Hypothalamus (tissue), 51 donors: ENCODE measurements at places on chromosomes 11 and 22.

GRCh38 chr22:32352681-32353080, 5.0 kb upstream of the RFPL3 start:
- no peak for DNase-seq

DNA sequence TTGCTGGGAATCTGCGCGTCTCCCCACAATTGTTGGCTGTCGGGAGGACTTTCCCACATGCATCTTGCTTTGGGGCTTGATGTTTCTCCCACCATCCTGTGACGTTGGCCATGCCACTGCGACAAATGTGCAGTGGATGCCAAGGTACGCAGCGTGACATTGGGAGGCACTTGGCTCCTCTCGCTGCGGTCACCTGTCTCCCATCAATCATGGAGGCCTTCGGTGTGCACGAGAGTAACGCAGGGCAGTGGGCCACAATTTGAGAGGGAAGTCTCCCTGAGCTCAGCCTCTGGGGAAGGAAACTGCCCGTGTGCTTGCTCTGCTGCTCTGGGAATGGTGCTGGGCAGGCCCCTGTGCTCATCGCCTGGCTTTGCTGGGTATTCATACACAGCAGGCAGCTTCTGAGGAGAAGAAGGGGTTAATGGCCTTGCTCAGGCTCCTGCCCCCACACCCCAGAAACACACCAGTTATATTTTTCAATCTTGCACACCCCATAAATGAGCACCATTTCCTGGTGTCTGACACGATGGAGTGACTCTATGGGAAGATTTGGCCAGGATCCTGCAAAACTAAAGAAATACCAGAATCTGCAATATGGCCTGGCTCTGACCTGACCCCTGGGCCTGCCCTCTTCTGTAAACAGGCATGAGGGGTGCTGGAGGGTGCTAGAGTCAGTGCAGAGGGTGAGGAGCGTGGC, 153.5 kb downstream of the ADAMTS15 start:
- DNase-seq = no peak

DNA sequence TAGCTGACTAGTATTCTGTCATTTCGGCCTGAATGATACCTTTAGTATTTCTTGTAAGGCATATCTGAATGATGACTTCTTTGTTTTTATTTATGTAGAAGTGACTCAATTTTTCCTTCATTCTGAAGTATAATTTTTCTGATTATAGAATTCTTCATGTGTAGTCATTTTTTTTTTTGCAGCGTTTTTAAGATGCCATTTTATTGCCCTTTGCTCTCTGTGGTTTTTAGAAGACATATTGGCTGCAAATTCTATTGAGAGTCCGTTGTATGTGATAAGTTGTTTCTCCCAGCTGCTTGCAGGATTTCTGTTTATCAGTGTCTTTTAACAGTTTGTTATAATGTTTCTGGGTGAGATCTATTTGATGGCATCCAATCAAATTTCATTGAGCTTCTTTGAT, 1224.8 kb downstream of the JRKL start:
- no peak for DNase-seq

GRCh38 chr22:22935546-22936157, 48.0 kb downstream of the IGLL5 start:
- no peak for DNase-seq

DNA sequence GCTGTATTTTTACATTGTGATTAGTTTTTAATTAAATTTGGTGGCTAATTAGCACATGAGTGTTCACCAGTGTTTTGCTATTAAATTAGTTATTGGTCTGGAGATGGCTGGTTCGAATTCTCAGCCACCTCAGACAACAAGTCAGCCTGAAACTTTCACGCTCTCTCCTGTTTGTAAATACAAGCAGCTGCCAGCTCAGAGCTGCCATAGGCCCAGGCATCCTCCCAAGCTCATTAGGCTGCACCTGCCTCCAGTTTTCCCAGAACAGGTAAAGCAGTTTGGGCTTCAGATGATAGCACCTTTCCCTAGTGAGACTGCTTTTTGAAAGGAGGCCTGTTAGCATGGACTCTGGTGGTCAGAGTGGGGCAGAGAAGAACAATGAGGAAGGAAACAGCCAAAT, 156.8 kb downstream of the NAV2 start:
- DNase-seq = no peak

- DNase-seq = no peak
Measured at GRCh38 chr22:27775087-27775698, 26.4 kb downstream of the MN1 start.

GRCh38 chr11:96200243-96200642, 142.8 kb downstream of the MAML2 start:
- no peak for DNase-seq
